MM.1S (cell line): ENCODE measurements at places on chromosomes 6 and 20.

- H3K4me3 ChIP-seq = no peak overlapping the region
- DNase-seq = no peak
- no peaks in the 10 kb centered on the region for H3K4me1 ChIP-seq
- no peaks in the 10 kb centered on the region for H3K27me3 ChIP-seq
Measured at GRCh38 chr6:6314596-6314995, 5.9 kb downstream of the F13A1 start.

- H3K36me3 ChIP-seq = no peaks in the 10 kb centered on the region
- DNase-seq = peak; percentile 11
- H3K27me3 ChIP-seq = no peaks in the 10 kb centered on the region
- no peak overlapping the region for H3K27ac ChIP-seq
- H3K4me3 ChIP-seq = no peak overlapping the region
- no peaks in the 10 kb centered on the region; the same call in 1 of the 2 replicates for H3K4me1 ChIP-seq
Measured at GRCh38 chr6:35948725-35949124, 27.8 kb upstream of the SRPK1 start.

DNA sequence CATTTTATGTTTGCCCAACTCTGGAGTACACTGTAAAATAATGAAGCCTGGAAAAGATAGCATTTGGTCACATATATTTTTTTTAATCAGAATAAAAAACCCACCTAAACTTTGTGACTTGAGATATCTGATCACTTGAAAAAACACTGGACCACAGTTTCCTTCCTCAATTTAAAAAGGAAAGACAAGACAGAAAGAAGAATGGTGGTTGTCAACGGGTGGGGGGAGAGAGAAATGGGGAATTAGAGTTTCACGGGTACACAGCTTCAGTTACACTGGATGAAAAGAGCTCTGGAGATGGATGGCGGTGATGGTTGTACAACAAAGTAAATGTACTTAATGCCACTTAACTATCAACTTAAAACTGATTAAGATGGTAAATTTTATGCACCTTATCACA, 14.7 kb upstream of the DST start:
- DNase-seq = no peak
- no peaks in the 10 kb centered on the region; the same call in 1 of the 2 replicates for H3K36me3 ChIP-seq
- H3K27ac ChIP-seq = no peak overlapping the region
- no peaks in the 10 kb centered on the region for H3K27me3 ChIP-seq
- H3K4me1 ChIP-seq = peaks cover 15% of the 10 kb centered on the region
- no peak overlapping the region for H3K4me3 ChIP-seq

- H3K4me1 ChIP-seq = no peaks in the 10 kb centered on the region
- DNase-seq = no peak
- no peaks in the 10 kb centered on the region for H3K27me3 ChIP-seq
- H3K36me3 ChIP-seq = no peaks in the 10 kb centered on the region
- no peak overlapping the region for H3K4me3 ChIP-seq
Measured at GRCh38 chr20:11426948-11427347, 490.7 kb upstream of the BTBD3 start.

DNA sequence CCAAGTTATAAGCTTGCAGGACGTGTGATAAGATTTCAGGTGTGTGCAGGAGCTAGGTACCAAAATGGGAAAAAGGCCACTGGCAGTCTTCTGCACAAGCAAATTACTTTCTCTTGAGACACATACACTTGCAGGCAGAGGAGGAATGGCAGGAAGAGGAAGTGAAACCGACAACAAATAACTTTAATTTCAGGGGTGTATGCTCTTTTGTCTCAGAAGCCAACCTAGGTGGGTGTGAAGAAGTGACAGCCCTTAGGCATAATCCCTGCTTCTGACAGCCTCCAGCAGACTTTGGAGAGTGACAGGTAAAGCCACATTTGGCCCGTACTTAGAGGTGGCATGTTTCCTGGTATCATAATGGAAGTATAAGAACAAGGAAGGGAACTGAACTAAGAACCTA, 118.8 kb upstream of the TRAF3IP2 start:
- H3K27ac ChIP-seq = no peak overlapping the region
- no peaks in the 10 kb centered on the region for H3K36me3 ChIP-seq
- H3K27me3 ChIP-seq = no peaks in the 10 kb centered on the region
- DNase-seq = peak; percentile 66
- no peak overlapping the region for H3K4me3 ChIP-seq

GRCh38 chr20:11350126-11351005, 567.3 kb upstream of the BTBD3 start:
- H3K4me3 ChIP-seq = no peak overlapping the region
- H3K27ac ChIP-seq = no peak overlapping the region
- no peak for DNase-seq
- H3K36me3 ChIP-seq = no peaks in the 10 kb centered on the region

- no peak overlapping the region for H3K27ac ChIP-seq
- H3K4me1 ChIP-seq = peaks cover 17% of the 10 kb centered on the region
- peaks cover 2% of the 10 kb centered on the region; the same call in 1 of the 2 replicates for H3K36me3 ChIP-seq
- no peak overlapping the region for H3K4me3 ChIP-seq
Measured at GRCh38 chr20:41038878-41039404, 10.3 kb downstream of the TOP1 start.

- no peaks in the 10 kb centered on the region for H3K36me3 ChIP-seq
- H3K27me3 ChIP-seq = no peaks in the 10 kb centered on the region
- peaks cover 16% of the 10 kb centered on the region for H3K4me1 ChIP-seq
- peak overlapping the region; percentile 73 for H3K27ac ChIP-seq
- DNase-seq = peak; percentile 58
Measured at GRCh38 chr6:125789576-125790357, 993 bp upstream of the NCOA7 start.

DNA sequence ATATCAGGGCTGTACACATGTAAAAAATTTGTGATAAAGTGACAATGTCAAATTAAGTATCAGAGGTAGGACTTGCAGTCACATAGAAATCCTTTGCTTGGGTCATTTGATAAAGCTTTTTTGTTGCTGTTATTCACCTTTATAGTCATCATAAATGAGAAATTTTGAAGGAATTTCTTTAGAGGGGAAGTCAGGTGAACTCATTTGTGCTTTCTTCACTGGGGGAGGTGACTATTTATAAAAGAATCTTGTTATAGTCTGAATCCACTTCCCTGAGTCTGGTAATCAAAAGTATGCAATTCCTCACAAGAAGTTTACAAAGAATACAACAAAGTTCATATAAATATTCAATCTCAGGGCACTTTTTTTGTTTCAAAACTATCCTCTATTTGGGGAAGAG, 47.7 kb downstream of the FRK start:
- H3K4me3 ChIP-seq = no peak overlapping the region
- no peak for DNase-seq
- no peaks in the 10 kb centered on the region for H3K36me3 ChIP-seq
- H3K27me3 ChIP-seq = no peaks in the 10 kb centered on the region

DNA sequence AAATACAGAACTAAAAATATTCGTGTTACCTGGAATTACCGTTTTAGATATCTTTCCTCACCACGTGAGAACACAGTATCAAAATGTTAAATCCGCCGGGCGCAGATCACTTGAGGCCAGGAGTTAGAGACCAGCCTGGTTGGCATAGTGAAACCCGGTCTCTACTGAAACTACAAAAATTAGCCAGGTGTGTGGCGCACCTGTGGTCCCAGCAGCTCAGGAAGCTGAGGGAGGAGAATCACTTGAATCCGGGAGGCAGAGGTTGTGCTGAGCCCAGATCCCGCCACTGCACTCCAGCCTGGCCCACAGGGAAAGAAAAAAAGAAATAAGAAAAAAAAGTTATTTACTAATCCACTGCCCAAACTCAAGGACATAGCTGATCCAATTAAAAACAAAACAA, 4.8 kb upstream of the DDX43 start:
- H3K4me1 ChIP-seq = peaks cover 24% of the 10 kb centered on the region
- H3K36me3 ChIP-seq = no peaks in the 10 kb centered on the region
- H3K27ac ChIP-seq = peak overlapping the region; percentile 66; the same call in 1 of the 2 replicates
- H3K4me3 ChIP-seq = no peak overlapping the region; the same call in 1 of the 2 replicates

- peak; percentile 86 for DNase-seq
- H3K4me3 ChIP-seq = no peak overlapping the region
- H3K27me3 ChIP-seq = no peaks in the 10 kb centered on the region
- no peaks in the 10 kb centered on the region for H3K36me3 ChIP-seq
Measured at GRCh38 chr20:34249291-34249690, 8.1 kb downstream of the ASIP start.

DNA sequence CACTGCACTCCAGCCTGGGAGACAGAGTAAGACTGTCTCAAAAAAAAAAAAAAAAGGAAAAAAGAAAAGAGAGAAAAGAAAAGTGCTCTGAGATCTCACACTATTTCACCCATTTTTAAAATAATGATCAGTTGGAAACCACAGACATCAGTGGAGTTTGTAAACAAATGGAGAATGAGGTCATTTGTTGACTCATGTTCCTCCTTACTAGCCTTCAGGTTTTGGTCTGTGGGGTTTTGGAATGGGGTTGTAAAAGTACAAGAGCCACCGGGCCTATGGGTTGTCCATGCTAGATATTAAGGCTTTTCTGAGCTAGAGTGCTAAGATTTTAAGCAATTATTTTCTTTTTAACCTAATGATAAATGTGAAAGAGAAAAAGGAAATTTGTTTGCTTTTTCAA, 104.4 kb upstream of the PRL start:
- DNase-seq = no peak
- H3K36me3 ChIP-seq = no peaks in the 10 kb centered on the region
- no peaks in the 10 kb centered on the region for H3K27me3 ChIP-seq
- H3K27ac ChIP-seq = no peak overlapping the region
- no peaks in the 10 kb centered on the region for H3K4me1 ChIP-seq

- no peak overlapping the region for H3K4me3 ChIP-seq
- H3K27ac ChIP-seq = no peak overlapping the region
- H3K27me3 ChIP-seq = peaks cover 55% of the 10 kb centered on the region
- no peak for DNase-seq
Measured at GRCh38 chr20:64090165-64090564, 6.0 kb upstream of the LKAAEAR1 start.

DNA sequence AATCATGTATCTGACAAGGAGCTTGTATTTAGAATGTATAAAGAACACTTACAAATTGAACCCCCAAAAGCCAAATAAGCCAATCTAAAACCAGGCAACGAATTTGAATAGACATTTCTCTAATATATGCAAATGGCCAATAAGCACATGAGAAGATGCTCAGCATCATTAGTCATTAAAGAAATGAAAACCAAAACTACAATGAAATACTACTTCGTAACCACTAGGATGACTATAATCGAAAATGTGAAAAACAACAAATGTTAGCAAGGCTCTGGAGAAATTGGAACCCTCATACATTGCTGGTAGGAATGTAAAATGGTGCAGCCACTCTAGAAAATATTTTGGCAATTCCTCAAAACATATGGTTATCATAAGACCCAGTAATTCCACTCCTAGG, 105.8 kb upstream of the TOP1 start:
- H3K27ac ChIP-seq = no peak overlapping the region
- no peaks in the 10 kb centered on the region for H3K36me3 ChIP-seq
- no peaks in the 10 kb centered on the region for H3K4me1 ChIP-seq
- H3K4me3 ChIP-seq = no peak overlapping the region

GRCh38 chr20:50083034-50083433, 29.9 kb downstream of the UBE2V1 start:
- no peaks in the 10 kb centered on the region for H3K36me3 ChIP-seq
- H3K4me3 ChIP-seq = no peak overlapping the region
- no peaks in the 10 kb centered on the region for H3K27me3 ChIP-seq
- peaks cover 7% of the 10 kb centered on the region for H3K4me1 ChIP-seq

DNA sequence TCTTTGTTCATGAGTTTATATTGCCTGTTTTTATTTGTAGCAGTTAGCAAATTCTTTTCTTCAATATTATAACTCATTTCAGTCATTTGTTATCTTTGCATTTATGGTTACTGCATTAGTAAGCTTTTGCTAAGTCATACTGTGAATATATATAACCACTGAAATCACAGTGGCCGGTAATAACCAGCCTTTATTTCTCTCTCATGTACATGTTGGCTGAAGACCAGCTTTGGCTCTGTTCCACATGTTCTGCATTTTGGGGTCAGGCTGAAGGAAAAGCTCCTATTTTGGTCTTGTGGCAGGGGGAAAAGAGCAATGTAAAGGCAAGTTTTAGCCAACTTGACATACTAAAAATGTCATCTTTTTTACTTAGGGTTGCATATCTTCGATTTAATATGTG, 276.3 kb downstream of the BCKDHB start:
- no peak for DNase-seq
- no peaks in the 10 kb centered on the region for H3K36me3 ChIP-seq
- no peak overlapping the region for H3K4me3 ChIP-seq
- H3K27me3 ChIP-seq = no peaks in the 10 kb centered on the region
- H3K4me1 ChIP-seq = no peaks in the 10 kb centered on the region

DNA sequence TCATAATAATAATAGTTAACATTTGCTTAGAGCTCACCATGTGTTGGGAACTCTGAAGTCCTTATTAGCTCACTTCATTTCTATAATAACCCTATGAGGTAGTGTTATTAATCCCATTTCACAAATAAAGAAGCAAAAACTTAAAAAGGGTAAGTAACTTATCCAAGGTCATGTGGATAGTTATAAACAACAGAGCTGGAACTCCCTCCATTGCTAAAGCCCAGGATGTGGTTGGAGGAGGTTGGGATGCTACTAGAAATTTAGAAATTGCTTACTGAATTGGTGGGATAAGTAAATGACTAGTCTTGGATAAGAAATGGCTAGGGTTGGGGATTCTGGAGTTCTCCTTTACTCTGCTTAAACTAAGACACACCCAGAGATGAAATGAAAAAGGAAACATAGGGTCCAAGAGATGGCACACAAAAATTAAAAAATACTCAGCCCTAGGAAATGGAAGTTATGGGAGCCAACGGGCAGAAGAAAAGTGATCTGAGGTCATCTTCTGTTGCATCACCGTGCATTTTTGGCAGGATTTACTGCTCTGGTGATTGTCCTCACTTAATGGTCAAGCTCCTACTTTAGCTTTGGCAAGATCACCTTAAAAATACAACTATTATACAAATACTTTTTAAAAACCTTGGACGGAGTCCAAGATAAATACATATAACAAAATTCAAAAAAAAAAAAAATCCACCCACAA, 7.7 kb upstream of the CLIC5 start:
- no peaks in the 10 kb centered on the region for H3K27me3 ChIP-seq
- H3K4me1 ChIP-seq = no peaks in the 10 kb centered on the region
- H3K36me3 ChIP-seq = no peaks in the 10 kb centered on the region
- no peak for DNase-seq

- no peak overlapping the region for H3K27ac ChIP-seq
- H3K4me1 ChIP-seq = no peaks in the 10 kb centered on the region
- no peak for DNase-seq
- no peaks in the 10 kb centered on the region for H3K36me3 ChIP-seq
Measured at GRCh38 chr20:47127546-47127945, 229.0 kb downstream of the ZMYND8 start.

GRCh38 chr6:142635130-142635529, 309.8 kb downstream of the HIVEP2 start:
- H3K36me3 ChIP-seq = no peaks in the 10 kb centered on the region
- H3K4me3 ChIP-seq = no peak overlapping the region
- no peak overlapping the region for H3K27ac ChIP-seq
- DNase-seq = no peak
- H3K4me1 ChIP-seq = no peaks in the 10 kb centered on the region
- no peaks in the 10 kb centered on the region for H3K27me3 ChIP-seq

DNA sequence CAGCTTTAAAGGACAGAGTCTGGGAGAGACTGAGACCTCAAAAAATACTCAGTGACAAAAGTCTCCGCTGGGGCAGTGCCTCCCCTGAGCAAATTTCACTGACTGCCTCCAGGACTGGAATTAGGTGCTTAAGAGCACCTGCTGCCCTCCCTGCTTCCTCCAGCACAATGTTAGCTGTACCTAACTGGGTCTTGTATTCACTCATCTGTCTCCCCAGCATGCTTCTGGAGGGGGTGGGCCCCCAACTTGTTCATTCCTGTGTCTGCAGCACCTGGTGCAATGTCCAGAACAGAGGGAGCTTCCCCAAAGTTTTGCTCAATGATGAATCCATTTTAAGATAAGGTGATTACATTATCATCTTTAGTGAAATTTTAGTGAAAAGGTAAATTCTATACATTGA, 650.7 kb downstream of the KIF16B start:
- no peak for DNase-seq
- no peak overlapping the region for H3K27ac ChIP-seq
- no peaks in the 10 kb centered on the region for H3K36me3 ChIP-seq
- H3K27me3 ChIP-seq = no peaks in the 10 kb centered on the region
